ENCODE measurements at places on chromosomes 7 and 10.

DNA sequence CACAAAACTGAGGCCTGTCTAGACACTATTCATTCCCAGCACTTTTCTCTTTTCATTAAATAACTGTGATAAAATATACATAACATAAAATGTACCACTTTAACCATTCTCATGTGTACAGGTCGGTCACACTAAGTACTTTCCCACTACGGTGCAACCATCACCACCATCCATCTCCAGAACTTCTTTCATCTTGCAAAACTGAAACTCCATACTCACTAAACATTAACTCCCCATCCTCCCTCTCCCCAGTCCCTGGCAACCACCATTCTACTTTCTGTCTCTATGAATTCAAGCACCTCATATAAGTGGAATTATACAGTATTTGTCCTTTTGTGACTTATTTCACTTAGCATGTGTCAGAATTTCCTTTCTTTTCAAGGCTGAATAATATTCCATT, 53.0 kb downstream of the ARHGAP12 start:
- DNase-seq, result no peak

GRCh38 chr7:139860090-139860775, 31.2 kb downstream of the TBXAS1 start:
- DNase-seq, result no peak

DNA sequence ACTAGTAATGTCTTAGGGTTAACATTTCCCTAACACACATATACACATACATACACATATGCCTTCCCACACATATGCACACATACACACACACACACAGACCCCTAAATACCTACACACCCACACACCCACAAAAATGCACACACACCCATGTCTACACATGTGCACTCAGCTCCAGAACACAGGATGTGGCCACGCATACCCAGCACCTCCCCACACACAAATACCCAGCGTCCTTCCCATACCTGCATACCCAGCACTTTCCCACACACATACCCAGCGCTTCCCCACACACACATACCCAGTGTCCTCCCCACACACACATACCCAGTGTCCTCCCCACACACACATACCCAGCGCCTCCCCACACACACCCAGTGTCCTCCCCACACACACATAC, 534.9 kb downstream of the DNAJB6 start:
- DNase-seq, result no peak

DNA sequence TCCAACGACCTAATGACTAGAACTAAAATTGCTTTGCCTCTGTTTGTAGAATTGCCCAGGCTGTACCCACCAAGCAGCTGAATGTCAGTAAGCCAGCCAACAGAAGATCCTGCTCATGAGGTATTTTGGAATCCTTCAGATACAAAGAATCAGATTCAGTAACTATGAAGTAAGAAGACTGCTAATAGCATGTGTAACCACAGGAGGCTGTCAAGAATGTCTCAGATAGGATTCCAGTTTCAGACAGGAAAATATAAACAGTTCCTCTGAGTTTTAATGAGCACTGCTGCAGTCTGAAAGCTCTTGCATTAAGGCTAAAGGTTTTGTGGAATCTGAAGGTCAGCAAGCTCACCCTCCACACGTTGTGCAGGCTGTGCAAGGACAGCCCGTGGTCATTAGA, 112.6 kb upstream of the ADAM12 start:
- DNase-seq, result peak; percentile 54

DNA sequence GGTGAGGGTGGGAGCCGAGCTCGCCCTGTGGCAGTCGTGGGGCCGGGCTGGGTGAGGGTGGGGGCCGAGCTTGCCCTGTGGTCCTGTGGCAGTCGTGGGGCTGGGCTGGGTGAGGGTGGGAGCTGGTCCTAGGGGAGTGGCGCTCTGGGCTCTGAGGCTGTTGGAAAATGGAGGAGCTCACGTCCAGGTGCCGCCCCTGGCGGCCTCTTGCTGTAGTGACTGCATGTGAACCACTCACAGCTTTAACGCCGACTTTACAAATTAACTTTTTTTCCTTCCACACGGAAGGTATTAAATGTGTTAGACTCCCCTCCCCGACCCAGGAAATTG, 312.6 kb downstream of the WDR37 start:
- peak; percentile 27 for DNase-seq

- no peak for DNase-seq
These were observed 8.1 kb downstream of the CCDC6 start for GRCh38 chr10:59898125-59898835.

GRCh38 chr10:17650416-17650815, 6.5 kb downstream of the STAM start:
- DNase-seq, result no peak

DNA sequence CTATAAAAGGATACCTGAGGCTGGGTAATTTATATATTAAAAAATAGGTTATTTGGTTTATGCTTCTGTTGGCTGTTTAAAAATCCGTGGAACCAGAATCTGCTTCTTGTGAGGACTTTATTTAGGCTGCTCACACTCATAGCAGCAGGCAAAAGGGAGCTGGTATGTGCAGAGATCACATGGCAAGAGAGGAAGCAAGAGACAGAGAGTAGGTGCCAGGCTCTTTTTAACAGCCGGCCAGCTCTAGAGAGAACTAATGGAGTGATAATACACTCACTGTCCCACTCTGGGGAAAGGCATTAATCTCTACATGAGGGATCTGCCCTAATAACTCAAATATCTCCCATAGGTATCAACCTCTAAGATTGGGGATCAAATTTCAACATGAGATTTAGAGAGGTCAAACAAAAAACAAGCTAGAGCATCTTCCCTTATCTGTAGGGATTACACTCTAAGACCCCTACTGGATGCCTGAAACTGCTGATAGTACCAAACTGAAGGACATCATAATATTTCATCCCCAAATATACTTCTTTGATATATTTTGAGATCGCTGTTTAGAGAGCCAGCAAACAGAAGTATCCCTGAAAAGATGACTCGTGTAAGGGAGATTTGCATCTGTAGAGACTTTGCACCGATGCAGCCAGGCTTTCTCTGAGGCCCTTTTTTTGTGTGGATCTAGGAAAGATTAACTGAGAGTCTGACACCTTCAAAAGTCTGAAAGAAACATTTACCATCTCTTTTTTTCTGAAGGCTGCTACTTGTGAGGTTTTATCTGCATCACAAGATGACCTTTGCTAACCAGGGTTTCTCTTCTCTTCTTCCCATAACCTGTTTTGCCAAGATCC, 717.0 kb upstream of the MBL2 start:
- DNase-seq, result no peak

GRCh38 chr7:44145969-44146911, 5.1 kb upstream of the MYL7 start:
- DNase-seq, result no peak

DNA sequence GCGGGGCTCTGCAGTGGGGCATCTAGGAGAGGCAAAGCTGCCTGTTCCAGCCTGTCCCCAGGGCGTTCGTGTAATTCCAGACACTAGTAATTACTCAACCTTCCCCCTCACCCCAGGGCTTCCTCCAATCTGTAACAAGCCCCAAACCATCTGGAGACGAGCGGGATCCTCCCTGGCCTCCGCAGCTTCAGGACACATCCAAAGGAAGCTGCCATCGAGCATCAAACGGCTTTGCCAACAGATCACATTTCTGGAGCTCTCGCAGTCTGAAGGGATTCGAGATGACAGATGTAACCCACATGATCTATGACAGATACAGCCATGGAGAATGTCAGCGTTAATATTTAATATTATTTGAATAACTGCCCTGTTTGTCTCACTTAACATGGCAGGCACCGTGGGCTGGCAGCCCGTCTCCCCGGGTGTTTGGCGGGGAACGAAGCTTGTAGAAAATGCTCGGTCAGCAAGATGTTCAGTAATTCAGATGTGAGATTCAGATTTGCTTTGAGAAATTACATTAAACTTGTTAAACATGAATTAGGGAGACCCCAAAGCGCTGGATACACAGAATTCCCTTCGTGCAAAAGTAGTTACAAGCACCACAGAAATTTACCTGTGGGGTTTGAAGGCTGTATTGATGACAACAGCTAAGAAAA, 108.5 kb upstream of the C7orf33 start:
- DNase-seq, result no peak

DNA sequence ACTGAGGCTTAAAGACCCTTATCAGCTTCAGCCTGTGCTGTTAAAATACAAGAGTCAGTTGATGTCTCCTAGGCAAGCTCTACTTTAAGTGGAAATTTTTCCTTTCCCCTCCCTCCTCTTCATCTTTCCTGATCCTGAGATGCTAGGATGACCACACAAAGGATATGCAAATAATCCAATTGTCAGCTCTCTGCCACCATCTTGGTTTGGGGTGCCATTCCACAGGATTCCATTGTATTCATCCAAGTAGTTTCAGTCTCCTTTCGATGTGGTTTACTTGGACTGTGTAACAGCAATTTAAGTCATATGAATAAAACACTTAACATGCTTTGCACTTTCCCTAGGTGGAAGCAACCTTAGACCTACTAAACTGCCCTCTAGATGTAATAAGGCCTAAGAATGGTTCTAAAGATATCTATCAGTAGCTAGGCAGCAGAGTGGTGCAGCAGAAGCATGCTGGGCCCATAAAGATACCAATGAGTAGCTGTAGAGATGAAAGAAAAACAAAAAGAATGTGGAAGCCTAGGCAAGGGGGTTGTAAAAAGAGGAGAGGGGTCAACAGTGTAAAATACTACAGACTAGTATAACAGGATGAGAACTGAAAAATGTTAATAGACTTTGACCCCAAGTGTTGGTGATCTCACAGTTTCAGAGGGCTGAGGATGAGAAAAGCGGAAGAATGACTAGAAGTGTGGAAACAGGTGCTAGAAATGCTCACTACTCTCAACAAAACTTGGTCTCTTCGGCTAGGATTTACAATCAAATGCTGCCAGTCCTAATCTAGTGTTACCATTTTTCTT, 2.4 kb upstream of the CFAP69 start:
- DNase-seq, result no peak

DNA sequence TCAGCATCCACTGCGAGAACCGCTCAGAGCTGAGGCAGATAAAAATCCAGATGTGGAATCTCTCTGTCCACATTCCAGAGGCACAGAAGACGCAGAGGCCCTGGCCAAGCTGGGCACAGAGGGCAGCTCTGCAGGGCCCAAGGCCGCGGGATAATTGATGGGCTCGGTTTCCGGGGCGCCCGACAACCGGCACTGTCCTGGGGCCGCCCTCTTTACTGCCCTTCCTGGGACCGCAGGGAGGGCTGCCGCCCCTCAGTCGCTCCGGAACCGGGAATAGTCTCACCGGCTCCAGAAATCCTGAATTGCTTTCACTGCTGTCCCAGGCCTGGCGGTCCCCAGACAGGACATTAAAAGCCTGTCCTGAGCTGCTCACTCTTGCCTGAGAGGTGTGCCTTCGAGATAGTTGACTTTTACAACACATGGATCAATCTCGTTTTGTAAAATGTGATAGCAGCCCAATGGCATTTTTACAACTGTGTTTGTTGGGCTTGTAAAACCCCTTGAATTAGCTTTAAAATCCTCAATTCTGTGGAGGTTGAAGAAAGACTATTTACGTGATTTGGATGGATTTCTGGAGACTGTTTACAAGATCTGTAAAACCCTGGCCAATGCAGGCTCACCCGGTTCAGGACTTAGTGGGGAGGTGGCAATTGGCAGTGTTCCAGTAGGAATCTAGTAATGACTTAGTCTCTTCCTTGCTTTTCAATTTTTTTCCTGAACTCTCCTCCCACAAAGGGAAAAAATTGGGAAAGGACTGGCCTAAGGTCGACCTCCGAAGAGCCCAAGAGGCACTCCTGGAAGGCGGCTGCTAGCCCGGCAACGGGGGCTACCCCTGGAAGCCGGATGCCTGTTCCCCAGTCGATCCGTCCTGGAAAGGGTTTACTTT, 1.4 kb upstream of the HOXA6 start:
- peak; percentile 52 for DNase-seq

DNA sequence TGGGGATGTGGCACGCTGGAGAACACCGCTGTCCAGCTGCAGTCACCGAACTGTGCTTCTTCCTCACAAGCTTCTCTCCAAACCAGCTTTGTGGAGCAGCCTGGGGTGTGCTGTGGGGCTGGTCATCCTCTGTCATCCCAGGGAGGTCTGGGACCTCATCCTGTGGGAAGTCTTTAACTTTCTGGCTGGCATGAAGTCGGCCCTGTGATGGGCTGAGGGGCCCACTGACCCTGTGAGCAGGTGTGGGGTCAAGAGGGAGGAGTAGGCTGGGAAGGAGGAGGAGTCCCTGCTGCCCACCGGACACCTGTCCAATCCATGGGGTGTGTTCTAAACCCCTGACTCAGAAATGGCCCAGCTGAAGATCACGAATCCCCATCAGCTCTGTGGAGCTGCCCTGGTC, 136.2 kb upstream of the SHH start:
- DNase-seq, result no peak

- no peak for DNase-seq
These were observed 164.2 kb upstream of the EEPD1 start for GRCh38 chr7:35988818-35989217.

- DNase-seq, result peak; percentile 63
These were observed 108.3 kb upstream of the FEZF1 start for GRCh38 chr7:122412883-122413282.

- DNase-seq, result no peak
These were observed 254.0 kb downstream of the KLF6 start for GRCh38 chr10:3530783-3531645.

Measured in H4 (cell line).